ENCODE measurements at places on chromosomes 4 and X.

DNA sequence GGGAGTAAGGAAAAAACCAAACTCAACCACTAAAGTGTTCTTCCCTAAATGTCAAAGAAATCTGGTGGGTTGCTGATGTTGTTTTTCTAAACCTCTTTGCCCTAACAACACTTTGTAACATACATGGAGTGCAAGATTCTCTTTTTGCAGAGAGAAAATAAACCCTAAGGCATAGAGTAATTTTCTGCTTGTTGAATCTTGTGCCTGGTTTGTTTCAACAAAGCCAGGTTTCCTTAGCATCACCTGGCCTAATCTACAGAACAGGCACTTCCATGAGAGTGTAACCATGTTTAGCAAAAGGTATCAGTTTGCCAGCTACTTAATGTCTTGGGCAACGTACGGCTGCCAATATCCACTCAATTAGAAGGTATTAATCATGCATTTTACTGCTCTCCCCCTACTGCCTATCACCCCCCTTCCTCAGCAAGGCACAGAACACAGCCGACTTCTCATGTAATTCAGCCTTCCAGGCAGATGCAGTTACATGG lies 219.2 kb downstream of the MAML3 start:
- DNase-seq = no peak

DNA sequence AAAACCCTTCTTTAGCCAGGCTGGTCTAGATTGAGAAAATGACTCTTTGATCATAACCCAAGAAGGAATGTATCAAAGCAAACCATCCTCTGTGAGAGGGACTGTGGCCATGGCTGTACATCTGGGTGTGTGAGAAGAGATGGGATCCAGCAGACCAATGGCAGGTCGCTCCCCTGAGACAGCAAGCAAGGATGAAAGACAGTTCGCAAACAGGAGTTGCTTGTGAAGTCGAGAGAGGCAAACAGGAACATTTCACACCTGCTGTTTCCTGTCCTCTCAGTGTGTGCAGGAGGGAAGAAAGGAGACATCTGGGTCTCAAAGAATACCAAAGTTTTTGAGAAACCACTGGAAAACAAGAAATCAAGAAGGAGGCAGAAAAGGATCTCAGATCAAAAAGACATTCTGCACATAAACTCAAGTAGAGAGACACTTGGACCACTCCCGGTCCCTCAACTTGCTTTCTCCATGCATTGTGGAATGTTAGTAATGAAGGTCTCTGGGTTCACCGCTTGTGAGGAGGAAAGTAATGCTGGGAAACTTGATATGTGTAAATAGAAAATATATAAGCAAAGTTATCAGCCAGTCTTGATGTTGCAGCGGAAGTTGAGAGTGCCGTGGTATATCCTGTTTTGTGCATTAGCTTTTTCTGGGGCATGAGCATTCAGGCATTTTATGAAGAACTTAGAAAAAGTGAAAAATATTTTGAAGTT lies 327.5 kb downstream of the BMPR1B start:
- DNase-seq = no peak

DNA sequence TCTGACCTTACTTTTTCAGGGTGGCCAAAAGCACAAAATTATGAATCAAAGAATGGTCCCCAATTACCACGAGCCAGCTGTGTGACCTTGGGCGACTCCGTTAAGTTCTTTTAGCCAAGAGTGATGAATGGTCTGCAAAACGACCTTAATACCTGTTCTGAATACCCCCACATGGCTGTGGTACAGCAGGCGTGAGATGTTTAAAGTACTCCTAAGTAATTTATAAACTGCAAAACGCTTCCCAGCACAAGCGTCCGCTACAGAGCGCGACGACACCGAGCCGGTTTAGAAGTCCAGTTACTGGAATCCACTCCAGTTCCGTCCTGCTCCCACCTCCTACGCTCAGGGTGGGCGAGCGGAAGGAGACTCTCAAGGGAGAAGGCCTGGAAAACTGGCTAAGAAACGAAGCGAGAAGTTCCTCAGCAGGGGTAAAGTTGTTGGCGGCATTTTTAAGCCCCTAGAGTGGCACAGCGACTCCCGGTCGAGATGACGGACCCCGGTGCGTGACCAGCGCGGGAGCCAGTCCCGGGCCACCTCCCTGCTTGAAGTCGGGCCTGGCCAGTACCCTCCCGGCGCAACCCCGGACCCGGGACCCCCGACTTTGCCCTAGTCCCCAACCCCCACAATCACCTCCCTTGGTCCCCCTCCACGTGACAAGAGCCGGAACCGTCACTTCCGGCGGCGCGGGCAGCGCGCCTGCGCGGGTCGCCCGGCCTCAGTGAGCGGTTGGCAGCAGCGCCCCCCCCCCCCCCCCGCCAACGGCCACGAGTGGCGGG lies 659 bp upstream of the BMP2K start:
- peak; percentile 78 for DNase-seq

- DNase-seq = peak; percentile 88
Measured at GRCh38 chrX:54808109-54808604, 612 bp downstream of the MAGED2 start.

DNA sequence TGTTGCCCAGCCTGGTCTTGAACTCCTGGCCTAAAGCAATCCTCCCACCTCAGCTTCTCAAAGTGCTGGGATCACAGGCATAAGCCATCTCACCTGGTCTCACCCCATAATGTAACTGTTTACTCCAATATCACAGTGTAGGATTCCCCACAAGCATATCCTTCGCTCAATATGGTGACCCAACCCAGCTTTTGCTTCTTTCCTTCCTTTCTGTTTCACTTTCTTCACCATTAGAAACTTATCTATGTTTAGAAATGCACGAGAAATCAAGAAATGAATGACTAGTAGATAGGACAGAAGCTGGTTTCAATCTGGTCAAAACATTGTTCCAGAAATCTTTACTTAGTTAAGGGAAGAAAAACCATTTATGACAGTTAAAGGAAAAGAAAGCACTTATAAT lies 18.9 kb downstream of the TSPAN5 start:
- DNase-seq = no peak

- peak; percentile 1 for DNase-seq
Measured at GRCh38 chrX:149711545-149712236, at the start of gene MAGEA11. TSS of gene MAGEA11 (plus strand) at chrX:149712060. CDS start at chrX:149713160, 1,100 bp downstream.

GRCh38 chr4:153122855-153123254 lies 81.4 kb upstream of the TRIM2 start:
- no peak for DNase-seq

GRCh38 chr4:19074036-19074435 lies 1052.5 kb upstream of the LCORL start:
- DNase-seq = no peak

- no peak for DNase-seq
Measured at GRCh38 chr4:72827968-72828367, 241.5 kb downstream of the COX18 start.

GRCh38 chr4:168787801-168788595 lies 222.1 kb downstream of the CBR4 start:
- DNase-seq = no peak

- DNase-seq = no peak
Measured at GRCh38 chr4:1472148-1472797, 66.0 kb upstream of the NKX1-1 start.

- DNase-seq = no peak
Measured at GRCh38 chr4:158826882-158827281, 58.1 kb downstream of the FNIP2 start.

- no peak for DNase-seq
Measured at GRCh38 chr4:10442976-10443375, 14.2 kb downstream of the ZNF518B start.

DNA sequence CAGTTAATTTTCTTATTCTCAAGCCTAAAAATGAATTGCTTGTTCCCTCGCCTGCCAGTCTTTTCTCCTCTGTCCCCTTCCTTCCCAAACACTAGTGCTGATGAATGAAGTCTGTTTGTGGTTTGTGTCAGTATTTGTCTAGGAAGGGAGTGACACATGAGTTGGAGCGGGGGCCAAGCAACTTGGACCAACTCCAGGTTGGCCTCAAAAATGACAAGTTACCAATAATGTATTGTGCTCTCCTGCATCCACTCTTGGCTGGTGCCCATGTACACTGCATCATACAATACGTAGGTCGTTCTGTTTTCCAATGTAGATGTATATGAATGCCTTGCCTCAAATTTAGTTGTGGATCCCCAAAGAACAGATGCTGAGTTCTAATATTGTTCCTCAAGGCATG lies 223.0 kb upstream of the GPC4 start:
- DNase-seq = no peak

DNA sequence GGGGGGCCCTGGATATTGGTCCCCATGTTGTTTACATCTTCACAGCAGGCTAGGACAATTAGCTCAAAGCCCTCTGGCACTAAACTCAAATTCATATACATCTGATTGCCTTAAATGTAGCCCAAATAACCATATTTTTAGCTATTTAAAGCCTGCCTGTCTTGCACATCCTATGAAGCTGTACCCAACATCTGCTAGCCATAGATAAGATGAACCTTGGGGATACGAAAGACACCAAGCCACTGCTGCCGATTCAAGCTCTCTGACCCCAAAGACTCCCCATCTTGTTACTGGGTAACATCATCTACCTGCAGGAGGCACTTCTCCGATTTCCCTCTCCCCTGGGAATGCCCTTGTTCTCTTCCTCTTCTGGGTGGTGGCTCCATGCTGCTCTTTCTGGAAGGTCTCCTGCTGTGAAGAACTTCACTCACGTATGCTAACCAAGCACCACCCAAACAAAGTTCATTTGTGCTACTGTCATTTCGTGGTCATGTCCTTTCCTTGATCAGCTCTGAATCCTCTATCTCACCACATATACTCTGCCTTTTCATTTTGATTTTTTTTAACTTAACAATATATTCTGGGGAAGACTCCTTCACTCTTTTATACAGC lies 107.7 kb upstream of the ATXN3L start:
- no peak for DNase-seq

GRCh38 chr4:48162162-48162561 lies 28.1 kb upstream of the TXK start:
- no peak for DNase-seq

GRCh38 chrX:24375600-24376131 lies 15.2 kb downstream of the SUPT20HL1 start:
- no peak for DNase-seq

DNA sequence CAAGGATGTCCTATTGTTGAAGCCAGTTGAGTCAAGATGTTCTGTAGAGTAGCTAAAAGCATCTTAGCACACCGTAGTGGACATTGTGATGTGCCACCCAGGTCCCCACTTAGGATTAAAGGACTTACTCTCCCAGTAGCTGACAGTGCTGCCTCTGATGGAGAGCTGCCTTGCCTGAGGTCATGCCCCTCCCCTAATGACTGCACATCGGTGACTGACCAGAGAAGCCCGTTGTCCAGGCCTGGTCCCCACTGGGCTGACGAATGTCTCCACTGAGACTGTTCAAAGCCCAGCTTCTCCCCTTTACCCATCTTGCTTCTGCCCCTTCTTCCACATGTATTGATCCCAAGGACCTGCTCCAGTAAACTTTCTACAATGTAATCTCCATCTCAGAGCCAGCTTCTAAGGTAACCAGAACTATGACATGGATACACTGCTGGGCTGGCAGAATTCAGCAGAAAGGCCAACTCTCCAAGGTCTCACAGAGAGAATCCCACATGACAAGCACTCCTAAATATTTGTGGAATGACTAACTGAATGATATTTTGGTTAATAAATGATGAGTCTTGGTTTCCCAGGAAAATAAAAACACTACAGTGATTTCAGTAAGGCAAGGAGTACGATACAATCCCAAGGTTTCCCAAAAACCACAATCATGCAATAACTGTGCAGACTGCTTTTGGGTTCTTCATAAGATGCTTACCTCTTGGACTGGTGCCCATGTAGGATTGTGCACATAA lies 82.4 kb upstream of the TMEM150C start:
- no peak for DNase-seq

- no peak for DNase-seq
Measured at GRCh38 chr4:48804584-48805301, 24.7 kb upstream of the FRYL start.

GRCh38 chrX:17859609-17860178 lies 1.4 kb downstream of the RAI2 start:
- DNase-seq = no peak

DNA sequence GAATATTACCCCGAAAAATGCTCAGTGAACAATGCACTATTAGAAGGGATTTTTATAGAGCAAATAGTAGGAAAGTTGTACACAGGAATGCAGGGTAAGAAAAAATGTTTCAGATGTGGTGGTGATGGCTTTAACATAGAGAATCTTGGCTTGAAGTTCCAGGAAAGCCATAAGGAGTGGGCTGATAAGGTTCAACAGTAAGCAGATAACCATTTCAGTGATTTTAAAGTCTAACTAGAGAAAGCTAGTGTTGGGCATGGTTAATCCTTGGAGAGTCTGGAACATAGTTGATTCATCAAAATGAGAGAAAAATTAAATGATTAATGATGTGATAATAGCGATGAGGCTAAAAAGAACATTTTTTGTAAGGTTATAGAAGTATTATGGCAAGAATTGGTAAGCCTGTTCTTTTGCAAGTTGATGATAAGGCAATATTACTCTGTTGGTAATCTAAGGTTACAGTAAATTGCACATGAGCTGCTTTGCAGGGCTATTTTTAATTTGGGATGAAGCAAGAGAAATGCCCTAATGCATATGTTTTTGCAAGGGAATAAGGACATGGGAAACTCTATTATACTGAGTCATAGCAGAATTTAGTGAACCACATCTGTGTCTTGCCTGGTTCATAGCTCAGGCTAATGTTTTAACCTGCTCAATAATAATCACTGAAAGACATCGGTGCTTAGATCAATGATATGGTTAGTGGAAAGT lies 44.3 kb downstream of the GALNTL6 start:
- no peak for DNase-seq

DNA sequence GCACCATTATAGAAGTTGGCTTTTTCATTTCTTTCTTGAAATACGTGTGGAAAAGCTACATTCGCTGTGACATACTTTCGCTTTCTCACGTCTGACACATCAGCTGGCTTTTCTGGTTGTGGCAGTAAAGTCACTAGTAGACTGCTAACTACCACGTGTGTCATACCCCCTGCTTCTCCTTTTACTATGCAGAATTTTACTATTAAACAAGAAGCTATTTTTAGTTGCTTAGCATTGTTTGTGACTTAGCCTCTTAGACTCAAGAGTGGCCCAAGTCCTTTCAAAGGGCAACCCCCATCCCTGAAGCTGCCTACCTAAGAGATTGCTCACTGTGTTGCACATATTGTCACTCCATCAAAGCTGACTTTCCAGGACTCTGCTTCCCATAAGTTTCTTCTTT lies 2.1 kb upstream of the IL2 start:
- DNase-seq = no peak

GRCh38 chr4:66606215-66606614 lies 935.9 kb upstream of the EPHA5 start:
- DNase-seq = no peak

- DNase-seq = no peak
Measured at GRCh38 chr4:182265881-182266280, 22.7 kb downstream of the TENM3 start.

- no peak for DNase-seq
Measured at GRCh38 chr4:141731481-141731880, 95.1 kb downstream of the IL15 start.

DNA sequence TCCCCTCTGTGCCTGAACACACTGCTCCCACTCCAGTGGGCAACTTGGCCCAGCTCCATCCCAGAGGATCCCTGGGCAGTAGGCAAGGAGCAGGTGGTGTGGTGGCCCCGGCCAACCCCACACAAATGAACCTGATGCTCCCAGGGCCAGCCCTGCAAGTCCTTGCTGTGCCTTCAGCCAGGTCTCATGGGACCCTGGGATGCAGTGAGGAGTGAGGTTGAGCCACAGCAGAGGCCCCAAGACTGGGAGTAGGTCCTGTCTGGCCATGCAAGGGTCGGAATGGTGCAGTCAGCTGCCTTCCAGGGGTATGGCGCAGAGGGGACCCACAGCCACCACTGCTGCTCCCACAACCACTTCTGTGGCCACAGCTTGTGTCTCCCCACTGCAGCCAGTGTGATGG lies 234.5 kb upstream of the DKK2 start:
- no peak for DNase-seq

All from NCI-H2227 treated with DMSO at 0.1 percent for 48 hours (cell line).